ENCODE measurements at places on chromosomes 5 and 9.

DNA sequence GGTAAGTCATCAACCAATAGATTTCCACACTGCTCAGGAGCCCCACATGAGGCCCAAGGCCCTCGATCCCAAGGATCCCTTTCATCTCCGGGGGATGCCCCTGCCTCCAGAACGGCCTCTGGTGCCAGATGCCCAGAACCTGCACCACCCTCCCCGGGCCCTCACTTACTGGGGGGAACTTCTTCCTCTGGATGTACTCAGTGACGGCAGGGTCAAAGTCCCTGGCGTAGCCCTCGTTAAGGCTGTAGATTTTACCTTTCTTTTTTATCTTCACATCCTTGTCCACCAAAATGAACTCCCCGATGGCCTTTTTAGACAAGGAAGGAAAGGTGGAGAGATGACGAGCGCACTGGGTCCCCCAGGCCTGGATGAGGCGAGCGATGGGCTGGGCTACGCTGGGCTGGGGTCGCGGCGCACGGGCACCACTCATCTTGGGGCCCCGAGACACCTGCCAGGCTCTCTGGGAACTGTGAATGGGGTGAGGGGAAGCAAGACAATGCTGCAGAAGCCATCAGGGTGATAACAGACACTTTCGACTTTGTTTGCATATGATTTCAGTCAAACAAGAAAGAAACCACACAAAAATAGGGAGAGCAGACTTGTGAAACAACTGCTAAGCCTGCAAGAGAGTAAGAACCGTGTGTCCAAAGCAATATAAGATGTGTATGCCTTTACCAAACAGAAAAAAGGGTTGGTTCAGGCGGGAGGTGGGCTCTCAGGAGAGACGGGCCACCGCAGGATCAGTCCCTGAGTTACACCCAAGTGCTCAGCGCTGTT lies 13.2 kb upstream of the FBP2 start:
- no peak for DNase-seq

DNA sequence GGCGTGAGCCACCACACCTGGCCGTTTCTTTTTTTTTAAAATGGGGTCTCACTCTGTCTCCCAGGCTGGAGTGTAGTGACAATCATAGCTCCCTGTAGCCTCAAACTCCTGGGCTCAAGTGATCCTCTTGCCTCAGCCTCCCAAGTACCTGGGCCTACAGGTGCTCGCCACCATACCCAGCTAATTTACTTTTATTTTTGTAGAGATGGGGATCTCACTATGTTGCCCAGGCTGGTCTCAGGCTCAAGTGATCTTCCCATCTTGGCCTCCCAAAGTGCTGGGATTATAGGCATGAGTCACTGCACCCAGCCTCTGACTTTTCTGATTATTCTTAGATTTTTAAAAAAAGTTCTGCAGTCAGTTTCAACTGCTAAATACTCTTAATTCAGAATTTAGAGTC lies 21.3 kb downstream of the RAI14 start:
- DNase-seq = no peak

GRCh38 chr5:31939151-31939550 lies 235.0 kb downstream of the GOLPH3 start:
- no peak for DNase-seq

GRCh38 chr5:63953217-63953616 lies 9.0 kb downstream of the HTR1A start:
- no peak for DNase-seq

GRCh38 chr5:176943816-176944215 lies 44.7 kb upstream of the HK3 start:
- no peak for DNase-seq

- DNase-seq = no peak
Observed at GRCh38 chr9:120767451-120767850, 25.8 kb downstream of the FBXW2 start.

DNA sequence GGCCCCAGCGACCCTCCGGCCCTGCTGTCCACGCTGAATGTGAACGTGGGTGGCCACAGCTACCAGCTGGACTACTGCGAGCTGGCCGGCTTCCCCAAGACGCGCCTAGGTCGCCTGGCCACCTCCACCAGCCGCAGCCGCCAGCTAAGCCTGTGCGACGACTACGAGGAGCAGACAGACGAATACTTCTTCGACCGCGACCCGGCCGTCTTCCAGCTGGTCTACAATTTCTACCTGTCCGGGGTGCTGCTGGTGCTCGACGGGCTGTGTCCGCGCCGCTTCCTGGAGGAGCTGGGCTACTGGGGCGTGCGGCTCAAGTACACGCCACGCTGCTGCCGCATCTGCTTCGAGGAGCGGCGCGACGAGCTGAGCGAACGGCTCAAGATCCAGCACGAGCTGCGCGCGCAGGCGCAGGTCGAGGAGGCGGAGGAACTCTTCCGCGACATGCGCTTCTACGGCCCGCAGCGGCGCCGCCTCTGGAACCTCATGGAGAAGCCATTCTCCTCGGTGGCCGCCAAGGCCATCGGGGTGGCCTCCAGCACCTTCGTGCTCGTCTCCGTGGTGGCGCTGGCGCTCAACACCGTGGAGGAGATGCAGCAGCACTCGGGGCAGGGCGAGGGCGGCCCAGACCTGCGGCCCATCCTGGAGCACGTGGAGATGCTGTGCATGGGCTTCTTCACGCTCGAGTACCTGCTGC lies 839 bp downstream of the KCNV2 start:
- DNase-seq = no peak

- no peak for DNase-seq
Observed at GRCh38 chr9:110344821-110345220, 7.2 kb upstream of the TXNDC8 start.

- no peak for DNase-seq
Observed at GRCh38 chr5:148843510-148844318, 17.3 kb downstream of the ADRB2 start.

DNA sequence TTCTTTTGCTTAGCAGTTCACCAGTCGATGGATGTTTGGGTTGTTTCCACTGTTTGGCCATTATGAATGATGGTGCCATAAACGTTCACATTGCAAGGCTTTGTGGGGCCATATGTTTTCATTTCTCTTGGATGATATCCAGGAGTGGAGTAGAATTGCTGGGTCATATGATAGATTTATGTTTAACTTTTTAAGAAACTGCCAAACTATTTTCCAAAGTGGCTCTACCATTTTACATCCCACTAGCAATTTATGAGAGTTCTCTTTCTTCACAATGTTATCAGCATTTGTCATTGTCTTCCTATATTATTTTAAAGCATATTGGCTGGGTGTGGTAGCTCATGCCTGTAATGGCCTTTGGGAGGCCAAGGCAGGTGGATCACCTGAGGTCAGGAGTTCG lies 5.2 kb downstream of the GPR107 start:
- DNase-seq = no peak

DNA sequence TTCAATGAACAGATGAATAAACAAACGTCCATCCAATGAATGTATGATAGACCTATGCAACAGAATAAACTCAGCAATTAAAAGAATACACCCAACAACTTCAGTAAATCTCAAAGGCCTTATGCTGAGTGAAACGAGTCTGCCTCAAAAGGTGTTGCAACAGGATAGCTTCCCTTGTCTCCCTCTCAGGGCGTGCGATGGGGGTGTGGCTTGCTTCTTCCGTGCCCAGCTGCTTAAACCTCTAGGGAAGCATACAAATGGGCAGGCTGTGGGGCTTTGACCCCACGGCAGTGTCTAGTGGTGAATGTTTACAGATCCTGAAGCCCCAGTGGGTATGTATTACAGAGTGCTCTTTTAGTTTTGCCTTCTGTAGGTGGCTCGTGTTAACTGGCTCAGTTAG lies 87.0 kb upstream of the CCL21 start:
- DNase-seq = no peak

- DNase-seq = no peak
Observed at GRCh38 chr5:156640691-156641241, 209.3 kb upstream of the PPP1R2B start.

- no peak for DNase-seq
Observed at GRCh38 chr5:180008433-180008832, 63.1 kb downstream of the RNF130 start.

DNA sequence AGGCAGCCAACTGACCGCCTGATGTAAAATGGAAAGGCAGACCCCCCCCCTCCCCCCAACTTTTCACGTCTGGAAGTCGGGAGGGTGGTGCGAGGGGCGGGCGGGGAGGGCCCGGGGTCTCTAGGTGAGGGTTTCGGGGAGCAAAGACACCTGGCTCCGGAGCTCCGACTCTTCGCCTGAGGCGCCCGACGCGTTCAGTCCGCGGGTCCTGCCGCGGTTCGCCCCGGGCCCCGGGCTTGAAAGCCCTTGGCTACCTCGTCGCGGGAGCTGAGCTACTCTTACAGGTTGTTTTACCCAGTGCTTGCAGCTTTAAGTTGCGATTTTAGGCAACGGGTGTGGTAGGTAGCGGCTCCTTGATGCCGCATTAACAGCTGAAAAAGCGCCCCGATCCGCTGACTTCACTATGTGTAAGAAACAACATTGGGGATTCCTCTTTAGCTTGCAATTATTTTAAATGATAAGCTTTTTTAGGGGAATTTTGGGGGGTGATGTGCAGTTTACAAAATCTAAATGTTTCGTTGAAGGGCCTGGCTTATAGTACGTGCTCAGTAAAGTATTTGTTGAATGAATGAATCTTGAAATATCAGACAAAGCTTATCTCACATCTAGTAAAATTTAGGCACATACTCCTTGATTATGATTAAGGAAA lies 722 bp downstream of the CDC42SE2 start:
- peak; percentile 52 for DNase-seq

DNA sequence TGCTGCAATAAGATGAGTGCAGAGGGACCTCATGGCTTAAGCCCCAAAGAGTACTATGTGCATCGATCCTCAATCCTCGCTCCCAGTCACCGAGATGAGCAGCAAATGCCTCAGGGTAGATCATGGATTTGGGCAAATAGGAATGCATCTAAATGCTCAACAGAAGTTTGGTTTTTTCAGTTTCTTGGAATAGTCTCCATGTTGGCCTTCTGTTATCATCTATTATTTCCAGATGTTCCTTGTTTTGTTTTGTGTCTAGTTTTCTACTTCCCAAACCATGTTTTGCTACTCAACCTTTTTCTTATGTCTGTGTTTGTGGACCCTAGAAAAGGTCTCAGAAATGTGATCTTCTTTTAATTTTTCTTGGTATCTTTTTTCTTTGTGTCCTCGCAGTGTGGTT lies 43.5 kb upstream of the RASGRF2 start:
- DNase-seq = no peak

- DNase-seq = no peak
Observed at GRCh38 chr9:33197279-33198152, 30.4 kb upstream of the B4GALT1 start.

GRCh38 chr5:585556-585955 lies 26.6 kb upstream of the CEP72 start:
- DNase-seq = no peak

GRCh38 chr5:159471904-159472303 lies 141.6 kb upstream of the IL12B start:
- DNase-seq = no peak

DNA sequence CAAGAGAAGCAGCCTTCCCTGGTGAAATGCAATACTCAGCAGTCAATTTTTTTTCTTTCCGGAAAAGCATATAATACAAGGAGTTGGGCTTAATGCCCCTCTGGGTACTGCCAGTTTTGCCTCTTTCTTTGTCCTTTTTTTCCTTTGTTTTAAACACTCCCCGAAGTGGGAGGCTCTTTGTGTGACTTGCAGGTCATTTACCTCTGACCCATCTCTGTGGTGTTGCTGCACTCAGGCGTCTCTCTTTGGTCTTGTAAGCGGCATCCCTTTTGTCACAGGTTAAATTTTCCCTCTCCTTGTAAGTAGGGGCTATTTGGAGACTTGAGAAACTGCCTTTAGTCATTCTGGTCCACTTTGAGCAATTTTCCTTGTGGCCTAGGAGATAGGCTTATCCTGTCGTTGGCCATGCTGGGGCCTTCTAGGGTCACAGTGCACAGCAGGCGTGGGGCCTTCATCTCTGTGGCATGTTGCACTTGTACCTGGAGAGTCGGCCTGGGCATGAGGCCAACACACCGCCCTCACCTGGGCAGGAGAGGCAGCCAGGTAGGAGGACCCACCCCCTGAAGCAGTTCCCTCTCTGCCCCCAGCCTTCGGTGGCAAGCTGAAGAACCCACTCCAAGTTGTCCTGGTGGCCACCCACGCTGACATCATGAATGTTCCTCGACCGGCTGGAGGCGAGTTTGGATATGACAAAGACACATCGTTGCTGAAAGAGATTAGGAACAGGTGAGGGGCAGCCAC lies 27.7 kb upstream of the CTSL start:
- DNase-seq = no peak

- no peak for DNase-seq
Observed at GRCh38 chr5:14603141-14603540, 21.5 kb downstream of the OTULINL start.

- no peak for DNase-seq
Observed at GRCh38 chr9:87869082-87869481, 13.6 kb upstream of the SPATA31E1 start.

GRCh38 chr5:73722231-73722630 lies 96.2 kb downstream of the ARHGEF28 start:
- DNase-seq = no peak

DNA sequence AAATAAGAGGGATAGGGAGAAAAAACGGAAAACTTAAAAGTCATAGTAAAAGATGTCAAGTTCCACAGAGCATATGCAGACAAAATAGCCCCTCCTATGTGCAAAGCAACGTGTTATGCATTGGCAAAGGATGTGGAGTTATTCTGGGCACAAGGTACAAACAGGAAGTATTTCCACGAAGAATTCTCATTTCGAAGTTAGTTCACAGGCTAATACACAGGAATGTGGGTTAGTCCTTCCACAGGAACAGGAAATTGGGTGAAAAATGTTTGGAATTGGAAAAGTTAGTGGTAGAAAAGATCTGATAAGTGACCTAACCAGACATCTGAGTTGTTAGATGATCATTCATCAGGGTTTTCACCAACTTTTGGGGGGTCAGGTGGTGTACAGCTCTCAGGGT lies 326.6 kb downstream of the EBF1 start:
- DNase-seq = no peak

GRCh38 chr9:133135146-133135745 lies 14.2 kb upstream of the RALGDS start:
- no peak for DNase-seq

DNA sequence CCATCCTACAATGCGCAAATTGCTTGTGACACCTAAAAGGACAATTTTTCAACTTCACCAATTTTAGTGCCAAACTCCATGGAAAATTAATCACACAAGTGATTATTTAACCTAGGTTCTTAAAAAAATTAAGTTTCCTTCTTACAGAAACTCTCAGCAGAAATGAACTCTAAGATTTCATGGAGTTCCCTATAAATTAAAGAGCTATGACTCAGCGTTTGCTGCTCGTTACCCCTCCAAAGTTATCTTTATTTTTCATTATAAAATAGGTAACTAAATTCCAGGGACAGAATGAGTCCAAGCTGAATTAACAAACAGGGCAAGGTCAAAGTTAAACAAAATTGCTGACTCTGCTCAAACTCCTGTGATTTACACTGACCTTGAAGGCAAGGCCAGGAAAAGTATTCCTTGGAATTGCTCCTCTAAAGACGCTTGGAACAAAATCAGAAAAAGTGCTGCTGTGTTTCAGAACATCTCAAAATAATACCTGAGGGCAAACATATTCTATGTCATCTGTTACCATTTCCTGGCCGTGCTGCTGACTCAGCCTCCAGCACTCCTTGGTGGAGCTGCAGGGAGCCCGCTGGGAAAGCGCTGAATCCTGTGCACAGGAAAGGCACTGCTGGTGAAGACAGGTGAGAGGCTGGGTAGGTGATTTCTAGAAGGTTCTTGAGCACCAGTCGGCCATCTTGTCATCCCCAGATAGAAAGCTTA lies 2.5 kb upstream of the CMBL start:
- DNase-seq = no peak

- no peak for DNase-seq
Observed at GRCh38 chr9:98481676-98482075, 226.2 kb upstream of the TBC1D2 start.

Measured in Jurkat, Clone E6-1 (cell line).